ENCODE measurements at places on chromosomes 7 and 10.
A peak's percentile ranks its signal among the peaks of the same experiment; 100 is the strongest.

DNA sequence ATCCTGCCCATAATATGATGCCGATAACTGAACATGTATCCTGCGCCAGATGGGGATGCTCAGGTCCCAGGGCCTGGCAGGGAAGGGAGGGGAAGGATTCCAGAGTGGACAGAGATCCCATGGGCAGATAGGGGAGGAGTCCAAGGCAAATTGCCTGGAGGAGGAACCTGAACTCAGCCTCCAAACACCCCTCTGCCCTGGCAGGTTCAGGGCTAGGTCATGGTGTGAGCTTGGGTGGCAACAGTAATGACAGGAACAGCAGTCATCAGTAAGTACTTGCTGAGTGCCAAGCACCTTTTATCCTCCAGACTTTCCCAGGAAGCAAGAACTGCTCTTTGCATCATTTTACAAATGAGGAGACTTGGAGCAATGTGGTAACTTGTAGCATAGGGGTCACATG is 3.8 kb upstream of the PALD1 start:
- no peak for DNase-seq

DNA sequence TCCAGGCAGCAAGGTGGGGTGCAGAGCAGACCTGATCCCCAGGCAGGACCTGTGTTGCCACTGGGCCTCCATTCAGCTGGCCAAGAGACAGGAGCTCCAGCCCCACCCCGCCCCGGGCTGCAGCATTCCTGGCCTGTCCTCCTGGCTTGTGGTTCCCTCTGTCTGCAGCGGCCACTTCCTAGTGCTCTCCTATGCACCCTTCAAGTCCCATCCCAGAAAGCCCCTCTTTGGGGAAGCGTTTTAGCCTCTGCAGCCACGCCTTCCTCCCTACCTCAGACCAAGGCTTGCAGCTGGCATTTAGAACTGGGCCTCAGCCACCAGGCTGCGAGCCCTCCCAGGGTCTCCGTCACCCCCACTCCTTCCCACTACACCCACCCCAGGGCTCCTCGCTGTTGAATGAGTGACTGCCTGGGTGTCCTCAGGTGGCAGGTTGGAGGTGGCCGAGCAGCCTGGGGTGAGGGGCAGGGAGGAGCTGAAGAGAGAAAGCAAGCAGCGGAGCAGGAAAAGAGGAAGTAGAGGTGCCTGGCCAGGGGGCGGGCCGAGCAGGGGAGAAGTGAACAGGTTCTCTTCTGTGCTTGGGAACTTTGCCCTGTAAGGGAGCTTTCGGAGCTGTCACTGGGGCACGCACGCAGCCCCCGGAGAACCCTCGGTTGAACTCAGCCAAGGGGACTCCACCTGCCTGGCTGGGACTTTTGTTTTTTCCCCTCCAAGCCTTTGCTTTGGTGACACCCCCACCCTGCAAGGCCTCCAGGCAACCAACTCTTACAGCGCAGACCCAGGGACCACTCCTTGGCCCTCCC is 109.1 kb upstream of the TNRC18 start:
- DNase-seq = peak; percentile 91

DNA sequence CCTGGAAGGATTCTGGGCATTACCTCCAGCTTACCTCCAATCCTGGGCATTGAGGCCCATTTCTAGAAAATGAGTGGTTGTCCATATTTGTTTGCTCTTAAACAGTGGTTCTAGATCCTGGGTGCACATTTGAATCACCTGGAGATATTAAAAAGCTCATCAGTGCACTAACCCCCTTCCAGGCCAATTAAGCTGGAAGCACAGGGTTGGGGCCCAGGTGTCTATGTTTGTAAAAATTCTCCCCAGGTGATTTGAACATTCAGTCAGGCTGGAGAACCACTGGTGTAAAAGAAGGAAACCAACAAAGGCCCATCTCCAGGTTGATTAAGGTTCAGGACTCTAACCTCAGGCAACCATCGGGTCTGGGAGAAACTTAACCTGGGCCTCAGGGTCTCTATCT is 102.6 kb upstream of the NANOS1 start:
- DNase-seq = no peak

DNA sequence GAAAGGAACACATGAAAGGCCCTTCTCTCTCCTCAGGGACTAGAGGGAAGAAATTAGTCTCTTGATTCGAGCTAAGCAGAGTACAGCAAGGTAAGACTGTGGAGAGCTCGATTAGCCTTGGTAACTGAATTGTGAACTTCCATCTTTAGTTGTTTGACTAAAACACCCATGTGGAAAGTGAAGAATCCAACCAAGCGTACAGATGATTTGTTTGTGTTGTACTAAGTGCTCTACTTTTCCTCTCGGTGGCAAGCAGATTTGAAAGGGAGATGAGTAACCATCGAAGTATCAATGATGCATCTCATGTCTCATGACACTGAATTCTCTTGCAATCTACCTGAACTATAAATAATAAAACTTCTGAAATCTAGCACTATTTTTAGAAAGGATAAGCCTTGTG is 80.7 kb downstream of the FZD1 start:
- peak; percentile 17 for DNase-seq

GRCh38 chr10:67852761-67853160 is 14.8 kb upstream of the DNAJC12 start:
- DNase-seq = no peak
